ENCODE measurements at places on chromosomes 2 and 18.

DNA sequence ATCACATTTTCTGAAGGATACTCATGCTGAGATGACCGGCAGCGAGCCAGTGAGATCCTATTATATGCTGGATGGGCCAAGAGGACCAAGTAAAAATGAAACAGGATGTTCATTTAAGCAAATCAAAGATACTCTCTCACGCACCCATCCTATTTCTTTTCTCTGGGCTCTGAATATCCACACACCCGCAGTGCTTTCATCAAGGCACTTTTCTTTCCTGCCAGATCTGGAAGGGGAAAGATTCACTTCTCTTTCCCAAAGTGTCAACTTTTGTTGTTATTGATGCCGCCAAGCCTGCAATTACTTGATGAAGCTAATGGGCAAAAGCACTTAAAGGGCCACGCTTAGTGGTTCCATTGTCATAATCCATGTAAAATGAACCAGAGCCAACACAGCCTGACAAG, 191.9 kb upstream of the CHAC2 start:
- no peak overlapping the region for H3K4me3 ChIP-seq
- no peak overlapping the region for H3K27ac ChIP-seq
- H3K36me3 ChIP-seq: no peaks in the 10 kb centered on the region
- H3K27me3 ChIP-seq: no peaks in the 10 kb centered on the region

DNA sequence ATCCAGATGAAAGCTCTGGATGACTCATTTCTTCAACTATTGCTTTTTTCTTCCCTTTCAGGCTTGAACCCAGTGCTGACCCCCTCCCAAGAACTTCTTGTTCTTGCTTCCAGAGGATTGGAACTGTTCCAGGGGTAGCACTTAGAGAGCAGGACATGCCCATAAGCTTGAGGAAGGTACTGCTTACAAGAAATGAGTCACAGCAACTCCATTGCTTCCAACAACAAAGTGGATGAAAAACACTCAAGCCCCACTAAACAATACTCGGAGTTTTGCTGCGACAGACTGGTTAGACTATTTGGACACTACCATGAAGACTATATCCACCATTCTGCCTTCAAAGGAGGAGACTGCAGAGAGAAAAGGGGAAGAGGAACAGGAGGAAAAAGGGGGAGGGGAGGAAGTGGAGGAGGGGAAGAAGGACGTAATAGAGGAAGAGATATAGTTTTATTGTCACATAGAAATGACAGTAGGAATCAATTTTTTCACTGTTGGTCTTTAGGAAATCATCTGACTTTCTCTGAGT, 1.6 kb upstream of the EPC2 start:
- H3K4me3 ChIP-seq: no peak overlapping the region
- H3K4me1 ChIP-seq: no peaks in the 10 kb centered on the region
- no peaks in the 10 kb centered on the region for H3K36me3 ChIP-seq
- H3K27me3 ChIP-seq: no peaks in the 10 kb centered on the region
- H3K27ac ChIP-seq: no peak overlapping the region
- no peak for DNase-seq

GRCh38 chr2:158953926-158954763, 14.3 kb upstream of the TANC1 start:
- H3K36me3 ChIP-seq: no peaks in the 10 kb centered on the region
- H3K4me1 ChIP-seq: no peaks in the 10 kb centered on the region
- no peaks in the 10 kb centered on the region for H3K27me3 ChIP-seq
- H3K27ac ChIP-seq: peak overlapping the region; percentile 21
- peak; percentile 61 for DNase-seq

DNA sequence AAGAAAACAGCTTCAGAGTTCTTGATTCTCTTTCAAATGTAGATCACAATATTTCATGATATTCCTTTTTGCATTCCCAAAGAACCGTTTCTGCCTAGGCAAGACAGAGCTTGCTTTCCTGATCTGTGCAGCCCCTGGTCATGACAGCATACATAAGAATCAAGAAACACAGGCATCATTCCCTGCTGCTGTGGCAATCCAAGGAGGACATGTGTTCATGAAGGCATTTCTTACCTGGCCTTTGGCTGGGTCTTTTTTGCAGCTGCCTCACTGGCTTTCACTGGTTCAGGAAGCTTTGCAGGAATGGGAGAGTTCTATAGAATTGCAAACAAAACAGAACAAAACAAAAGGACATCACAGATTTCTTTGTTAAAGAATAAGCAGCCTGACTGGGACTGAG, 87.6 kb upstream of the NFU1 start:
- no peaks in the 10 kb centered on the region for H3K27me3 ChIP-seq
- no peaks in the 10 kb centered on the region for H3K4me1 ChIP-seq
- no peak for DNase-seq
- no peaks in the 10 kb centered on the region for H3K36me3 ChIP-seq
- H3K27ac ChIP-seq: no peak overlapping the region
- H3K4me3 ChIP-seq: no peak overlapping the region

DNA sequence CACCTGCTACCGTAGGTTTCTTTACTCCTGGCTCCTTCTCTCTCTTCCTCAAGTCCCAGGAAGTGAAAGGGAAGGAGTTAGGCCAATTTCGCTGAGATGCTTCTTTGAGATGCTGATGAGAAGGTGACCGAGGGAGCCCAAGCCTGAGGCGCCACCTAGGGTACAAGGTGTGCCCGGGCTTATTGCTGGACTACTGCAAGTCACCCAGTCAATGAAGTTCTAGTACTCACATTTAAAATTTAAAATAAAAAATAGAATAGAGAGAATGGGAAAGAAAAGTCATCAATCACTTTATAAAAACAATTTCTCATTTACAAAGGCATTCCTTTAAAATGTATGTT, 45.3 kb downstream of the ACAA2 start:
- H3K27ac ChIP-seq: no peak overlapping the region
- H3K27me3 ChIP-seq: no peaks in the 10 kb centered on the region
- H3K4me3 ChIP-seq: no peak overlapping the region
- H3K36me3 ChIP-seq: no peaks in the 10 kb centered on the region

GRCh38 chr2:210626849-210627248, 70.5 kb downstream of the CPS1 start:
- no peak overlapping the region for H3K4me3 ChIP-seq
- H3K4me1 ChIP-seq: no peaks in the 10 kb centered on the region
- no peaks in the 10 kb centered on the region for H3K36me3 ChIP-seq
- no peak overlapping the region for H3K27ac ChIP-seq
- DNase-seq: no peak

DNA sequence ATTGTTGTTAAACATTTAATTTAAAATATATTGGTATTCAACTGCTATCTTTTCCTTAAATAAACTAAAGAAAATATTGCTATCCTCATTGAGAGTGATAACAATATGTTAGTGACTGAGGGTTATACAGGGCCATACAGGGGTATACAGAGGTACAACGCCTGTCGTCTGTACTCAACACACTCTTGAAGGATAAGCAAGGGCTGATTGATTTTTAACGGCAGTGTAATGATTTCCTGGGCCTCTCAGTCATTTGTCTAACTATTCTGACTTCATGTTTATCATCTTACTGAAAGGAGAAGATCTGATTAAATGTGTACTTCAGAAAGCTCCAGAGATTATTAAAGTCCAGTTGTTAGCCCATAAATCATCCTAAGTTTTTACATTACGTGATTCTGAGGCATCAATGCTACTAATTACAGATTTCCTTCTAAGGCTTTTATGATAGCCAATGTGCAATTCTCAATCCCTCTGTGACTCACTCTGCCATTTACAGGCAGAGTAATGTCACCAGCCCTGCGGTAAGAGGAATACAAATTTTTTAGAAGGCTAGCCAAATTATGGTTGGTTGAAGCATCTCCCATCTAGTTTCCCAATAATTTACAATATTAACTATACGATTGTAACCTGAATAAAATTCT, 893.0 kb upstream of the CHAC2 start:
- no peak for DNase-seq
- H3K4me3 ChIP-seq: no peak overlapping the region

DNA sequence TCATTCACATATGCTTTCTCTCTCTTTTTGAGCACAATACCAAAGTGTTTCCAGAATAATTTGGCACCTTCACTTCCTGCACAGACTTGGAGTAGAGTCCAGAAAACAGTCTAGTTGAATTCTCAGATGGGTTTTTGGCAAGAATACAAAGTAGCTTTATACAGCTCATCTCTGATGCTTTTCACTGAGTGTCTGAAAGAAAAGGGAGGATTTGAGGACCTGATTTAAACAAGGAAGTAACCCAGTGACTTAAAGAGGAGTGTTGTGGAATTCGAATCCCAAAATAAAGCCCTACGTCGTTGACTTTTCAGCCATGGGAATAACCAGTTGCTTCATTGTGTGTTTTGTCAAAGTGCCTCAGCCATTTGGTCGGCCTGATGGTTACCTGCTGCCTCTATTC, 31.8 kb downstream of the METAP1D start:
- no peaks in the 10 kb centered on the region for H3K27me3 ChIP-seq
- H3K36me3 ChIP-seq: no peaks in the 10 kb centered on the region
- no peak overlapping the region for H3K27ac ChIP-seq
- no peak overlapping the region for H3K4me3 ChIP-seq

- no peak overlapping the region for H3K27ac ChIP-seq
- no peaks in the 10 kb centered on the region for H3K4me1 ChIP-seq
- H3K4me3 ChIP-seq: no peak overlapping the region
- H3K36me3 ChIP-seq: no peaks in the 10 kb centered on the region
- H3K27me3 ChIP-seq: no peaks in the 10 kb centered on the region
- no peak for DNase-seq
Measured at GRCh38 chr2:160680294-160680693, 186.7 kb upstream of the RBMS1 start.

GRCh38 chr2:231673348-231673770, 35.0 kb upstream of the PTMA start:
- peak overlapping the region; percentile 46 for H3K27ac ChIP-seq
- H3K36me3 ChIP-seq: no peaks in the 10 kb centered on the region
- H3K4me1 ChIP-seq: no peaks in the 10 kb centered on the region
- H3K4me3 ChIP-seq: no peak overlapping the region
- DNase-seq: no peak

DNA sequence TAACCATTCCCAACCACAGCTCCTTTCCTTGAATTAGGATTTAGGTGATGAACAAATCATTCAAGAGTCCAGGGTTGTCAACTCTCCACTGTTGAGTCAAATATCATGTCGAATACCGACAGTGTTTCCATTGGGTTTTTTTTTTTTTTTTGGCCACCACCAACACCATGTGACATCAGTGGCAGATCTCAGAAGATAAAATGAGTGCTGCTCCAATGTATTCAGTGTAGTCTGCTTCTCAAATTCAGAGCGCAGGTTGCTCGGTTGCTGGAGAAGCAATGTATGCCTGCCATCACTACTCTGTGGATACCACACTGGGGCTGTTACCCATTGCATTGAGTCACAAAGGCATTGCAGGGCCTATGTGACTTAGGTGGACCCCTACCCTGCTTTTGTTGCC, 10.8 kb upstream of the ATL2 start:
- DNase-seq: no peak
- H3K36me3 ChIP-seq: no peaks in the 10 kb centered on the region
- no peak overlapping the region for H3K27ac ChIP-seq
- no peaks in the 10 kb centered on the region for H3K4me1 ChIP-seq
- no peaks in the 10 kb centered on the region for H3K27me3 ChIP-seq
- no peak overlapping the region for H3K4me3 ChIP-seq

- H3K4me1 ChIP-seq: no peaks in the 10 kb centered on the region
- no peaks in the 10 kb centered on the region for H3K36me3 ChIP-seq
- H3K27me3 ChIP-seq: no peaks in the 10 kb centered on the region
- H3K4me3 ChIP-seq: no peak overlapping the region
Measured at GRCh38 chr2:135471106-135471505, 59.9 kb downstream of the ZRANB3 start.

- H3K36me3 ChIP-seq: no peaks in the 10 kb centered on the region
- H3K27me3 ChIP-seq: no peaks in the 10 kb centered on the region
- H3K4me1 ChIP-seq: no peaks in the 10 kb centered on the region
- H3K4me3 ChIP-seq: no peak overlapping the region
Measured at GRCh38 chr2:135863233-135863632, 13.0 kb downstream of the MCM6 start.

DNA sequence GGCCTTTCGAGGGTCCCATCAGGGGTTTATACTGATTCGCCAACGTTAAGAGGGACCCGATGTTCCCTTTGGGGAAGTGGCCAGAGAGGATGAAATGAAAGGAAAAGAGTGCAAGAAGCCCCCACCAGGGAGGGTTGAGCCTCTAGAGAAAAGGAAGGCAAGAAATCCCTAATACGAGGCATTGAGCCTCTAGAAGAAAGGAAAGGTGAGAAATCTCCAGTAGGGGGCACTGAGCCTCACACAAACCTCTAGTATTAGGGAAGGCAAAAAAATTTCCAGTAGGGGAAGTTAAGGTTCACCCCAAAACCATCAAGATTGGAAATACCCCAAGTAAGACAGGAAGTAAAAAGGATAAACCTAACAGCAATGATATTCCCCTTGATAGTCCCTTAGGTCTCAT, 9.8 kb upstream of the SAP130 start:
- H3K4me1 ChIP-seq: no peaks in the 10 kb centered on the region
- no peak for DNase-seq
- H3K27ac ChIP-seq: no peak overlapping the region
- no peaks in the 10 kb centered on the region for H3K36me3 ChIP-seq
- no peak overlapping the region for H3K4me3 ChIP-seq

- no peaks in the 10 kb centered on the region for H3K4me1 ChIP-seq
- H3K36me3 ChIP-seq: no peaks in the 10 kb centered on the region
- DNase-seq: no peak
- H3K27ac ChIP-seq: no peak overlapping the region
- no peak overlapping the region for H3K4me3 ChIP-seq
- no peaks in the 10 kb centered on the region for H3K27me3 ChIP-seq
Measured at GRCh38 chr18:785242-785641, 26.8 kb downstream of the YES1 start.

DNA sequence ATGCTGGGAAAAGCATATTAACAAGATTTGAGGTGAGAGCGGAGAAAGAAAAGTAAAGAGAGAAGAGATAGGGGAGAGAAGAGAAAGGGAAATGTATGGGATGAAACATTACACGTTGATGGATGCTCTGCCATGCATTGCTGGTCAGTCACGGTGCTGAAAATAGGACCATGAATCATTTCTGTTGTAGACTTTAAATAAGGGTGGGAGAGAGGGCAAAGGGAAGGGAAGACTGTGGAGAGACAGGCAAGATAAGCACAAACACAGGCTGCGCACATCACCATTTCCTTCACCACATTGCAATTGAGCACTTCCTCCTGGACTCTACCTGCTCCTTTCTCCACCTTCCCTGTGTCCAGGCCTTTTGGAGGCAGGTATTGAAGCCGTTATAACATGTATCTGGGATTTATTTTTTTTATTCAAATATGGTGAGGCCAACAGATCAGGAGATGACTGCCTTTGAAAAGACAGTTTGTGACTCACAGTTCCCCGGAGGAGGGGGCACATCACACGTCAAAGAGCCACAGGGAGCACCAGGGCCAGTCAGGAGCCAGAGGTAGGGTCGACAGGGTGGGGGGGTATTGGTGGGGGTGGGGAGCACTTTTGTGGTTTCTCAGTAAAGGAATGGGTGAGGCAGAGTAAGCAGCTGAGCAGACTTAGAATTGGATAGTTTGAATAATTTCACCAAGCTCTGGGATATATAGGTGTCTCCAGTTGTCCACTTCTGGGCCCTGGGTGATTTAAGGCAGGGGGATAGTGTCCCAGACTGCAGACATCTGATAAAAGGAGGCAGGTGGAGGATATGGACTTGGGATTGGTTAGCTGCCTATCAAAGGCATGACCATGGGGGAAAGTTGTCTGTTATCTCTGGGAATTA, 372.8 kb upstream of the ST6GAL2 start:
- H3K27me3 ChIP-seq: no peaks in the 10 kb centered on the region
- H3K4me3 ChIP-seq: no peak overlapping the region
- no peak for DNase-seq
- no peak overlapping the region for H3K27ac ChIP-seq
- H3K4me1 ChIP-seq: no peaks in the 10 kb centered on the region
- no peaks in the 10 kb centered on the region for H3K36me3 ChIP-seq
